M059J (cell line): ENCODE measurements at places on chromosomes 7 and 10.

GRCh38 chr7:155343661-155344121, 46.0 kb downstream of the INSIG1 start:
- DNase-seq, result no peak

GRCh38 chr7:1440620-1441019, 18.6 kb downstream of the MICALL2 start:
- DNase-seq, result no peak

- peak; percentile 94 for DNase-seq
Observed at GRCh38 chr10:43863859-43864591, 215.3 kb upstream of the ZNF32 start.

GRCh38 chr7:132218876-132219275, 357.4 kb downstream of the PLXNA4 start:
- DNase-seq, result no peak

DNA sequence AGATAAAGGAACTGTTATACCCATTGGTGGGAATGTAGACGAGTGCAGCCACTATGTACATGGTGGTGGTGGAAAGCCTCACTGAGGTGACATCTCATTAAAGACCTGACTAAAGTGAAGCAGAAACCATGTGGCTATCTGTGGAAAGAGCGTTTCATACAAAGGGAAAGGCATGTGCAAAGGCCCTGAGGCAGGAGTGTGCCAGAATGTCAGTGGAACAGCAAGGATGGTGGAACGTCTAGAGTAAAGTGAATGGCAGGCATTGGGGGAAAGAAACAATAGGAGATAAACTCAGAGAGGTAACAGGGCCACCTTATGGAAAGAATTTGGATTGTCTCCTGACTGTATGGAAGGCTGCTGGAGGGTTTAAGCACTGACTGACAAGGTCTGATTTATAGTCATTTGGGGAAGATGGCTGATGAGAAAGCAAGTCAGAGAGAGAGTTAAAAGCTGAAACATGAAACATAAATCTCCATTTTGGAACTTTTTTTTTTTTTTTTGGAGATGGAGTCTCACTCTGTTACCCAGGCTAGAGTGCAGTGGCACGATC, 245.7 kb downstream of the STK31 start:
- DNase-seq, result peak; percentile 46

DNA sequence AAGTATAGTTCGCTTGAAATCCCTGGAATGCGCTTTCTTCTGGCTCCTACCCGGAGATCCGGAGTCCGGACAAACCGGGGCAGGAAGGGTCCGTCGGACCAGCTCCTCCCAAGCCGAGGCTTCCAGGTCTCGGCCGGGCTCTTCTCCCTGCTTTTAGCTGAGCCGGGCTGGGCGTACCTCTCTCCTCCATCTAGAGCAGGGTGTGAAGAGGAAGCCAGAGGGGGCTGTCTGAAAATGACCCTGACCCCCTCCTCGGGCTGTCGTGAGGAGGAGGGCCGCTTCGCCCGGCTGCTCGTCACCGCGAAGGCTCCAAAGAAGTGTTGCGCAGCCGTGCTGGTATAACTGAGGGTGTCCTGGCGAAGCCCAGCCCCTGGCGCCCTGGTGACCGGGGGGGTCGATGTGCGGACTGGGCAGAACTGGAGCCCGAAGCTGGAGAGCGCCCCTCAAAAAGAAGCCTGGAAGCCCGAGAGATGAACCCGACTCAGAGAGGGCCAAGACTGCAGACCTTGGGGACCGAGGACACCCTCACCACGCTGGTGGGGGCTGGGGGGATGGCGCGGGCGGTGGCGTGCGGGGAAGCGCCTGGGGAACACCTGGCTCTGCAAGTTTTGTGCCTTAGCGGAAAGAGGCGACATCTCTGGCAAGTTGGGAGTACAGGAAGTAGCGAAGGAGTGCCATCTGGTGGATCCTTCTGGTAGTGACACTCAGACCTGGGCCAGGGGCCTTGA, 5.7 kb downstream of the KAZALD1 start:
- DNase-seq, result peak; percentile 84

DNA sequence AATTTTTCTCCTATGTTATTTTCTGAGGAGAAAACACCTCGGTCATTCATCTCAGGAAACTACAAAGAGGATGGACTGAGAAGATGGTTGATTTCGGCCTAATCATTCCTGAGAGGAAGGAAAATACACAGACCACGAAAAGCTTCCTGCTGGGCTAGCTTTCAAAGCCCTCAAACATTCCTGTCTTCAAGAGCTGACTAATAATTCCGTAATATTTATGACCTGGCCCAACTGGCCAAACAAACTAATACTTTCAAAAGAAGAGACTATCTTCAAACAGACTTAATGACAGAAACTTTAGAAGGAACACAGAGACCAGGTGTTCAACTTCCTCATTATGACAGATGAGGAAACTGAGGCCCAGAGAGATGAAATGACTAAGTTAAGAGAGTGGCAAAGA, 215.1 kb upstream of the FRMD4A start:
- peak; percentile 66 for DNase-seq

GRCh38 chr10:122244001-122244975, 26.8 kb upstream of the BTBD16 start:
- no peak for DNase-seq

GRCh38 chr7:12637819-12638592, 49.4 kb upstream of the ARL4A start:
- peak; percentile 43 for DNase-seq

DNA sequence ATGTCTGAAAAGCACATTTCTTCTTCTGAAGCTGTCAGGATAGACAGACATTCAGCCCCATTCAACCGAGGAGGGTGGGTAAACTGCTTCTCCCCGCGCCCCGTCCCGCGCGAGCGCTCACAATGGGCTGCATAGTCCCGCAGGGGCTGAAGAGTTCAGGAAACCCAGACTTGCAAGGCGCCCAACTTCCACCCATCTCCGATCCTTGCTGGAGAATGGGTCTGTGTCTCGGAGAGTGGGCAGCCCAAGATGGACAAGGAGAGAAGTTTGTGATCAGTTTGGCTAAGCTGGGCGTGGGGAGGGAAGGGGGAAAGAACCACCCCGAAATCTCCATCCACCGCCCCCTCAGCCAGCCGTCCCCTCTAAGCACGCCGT, 686 bp downstream of the AASS start:
- DNase-seq, result no peak

DNA sequence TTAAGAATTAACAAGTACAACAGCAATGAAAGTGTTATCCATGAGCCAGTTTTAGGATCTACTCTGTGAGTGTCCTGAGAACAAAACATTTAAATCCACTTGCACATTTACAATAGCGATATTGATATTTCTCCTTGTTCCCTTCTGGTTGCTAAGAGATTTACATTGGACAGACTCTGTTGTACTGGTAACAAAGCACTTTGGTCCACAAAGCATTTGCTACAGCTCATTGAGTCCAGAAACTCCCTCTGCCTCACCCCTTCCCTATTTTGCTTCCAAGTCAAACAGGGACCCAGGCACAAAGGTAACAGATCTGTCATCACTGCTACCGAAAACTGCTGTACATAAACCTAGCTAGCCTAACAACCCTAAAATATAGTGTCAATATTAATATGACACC, 2.1 kb downstream of the ANK3 start:
- DNase-seq, result no peak

DNA sequence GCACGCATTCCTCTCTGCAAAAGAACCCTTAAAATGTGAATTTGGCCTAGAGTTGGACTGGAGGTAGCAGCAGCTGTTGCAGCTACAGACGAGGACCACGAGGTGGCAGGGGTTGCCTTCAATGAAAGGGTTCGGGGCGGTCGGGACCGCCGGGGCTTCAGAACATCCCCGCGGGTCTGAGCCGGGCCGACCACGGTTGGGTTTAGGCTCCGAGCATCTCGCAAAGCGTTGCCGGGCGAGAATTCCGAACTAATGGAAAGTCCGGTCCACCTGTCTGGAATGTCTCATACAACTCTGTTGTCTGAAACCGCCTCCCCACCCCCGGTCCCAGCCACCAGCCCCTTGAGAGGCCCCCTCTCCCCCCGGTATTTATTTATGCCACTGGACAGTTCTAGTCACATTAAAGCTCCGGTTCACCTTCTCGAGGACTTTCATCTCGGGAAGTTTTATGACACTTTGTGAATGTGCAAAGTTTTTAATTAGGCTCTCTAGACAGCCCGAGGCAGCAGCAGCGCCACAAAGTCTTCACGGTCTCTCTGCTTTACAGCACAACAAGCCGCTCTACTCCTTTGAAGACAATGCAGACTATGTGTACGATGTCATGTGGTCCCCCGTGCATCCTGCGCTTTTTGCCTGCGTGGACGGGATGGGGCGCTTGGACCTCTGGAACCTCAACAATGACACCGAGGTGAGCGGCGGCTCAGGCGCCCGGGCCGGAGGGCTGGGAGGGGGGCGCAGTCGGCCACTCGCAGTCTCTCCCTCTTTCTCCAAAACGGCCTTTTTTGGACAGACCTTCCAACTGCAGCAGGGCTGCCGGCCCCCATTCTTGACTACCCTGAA, 246.2 kb downstream of the SLC25A13 start:
- DNase-seq, result peak; percentile 66

DNA sequence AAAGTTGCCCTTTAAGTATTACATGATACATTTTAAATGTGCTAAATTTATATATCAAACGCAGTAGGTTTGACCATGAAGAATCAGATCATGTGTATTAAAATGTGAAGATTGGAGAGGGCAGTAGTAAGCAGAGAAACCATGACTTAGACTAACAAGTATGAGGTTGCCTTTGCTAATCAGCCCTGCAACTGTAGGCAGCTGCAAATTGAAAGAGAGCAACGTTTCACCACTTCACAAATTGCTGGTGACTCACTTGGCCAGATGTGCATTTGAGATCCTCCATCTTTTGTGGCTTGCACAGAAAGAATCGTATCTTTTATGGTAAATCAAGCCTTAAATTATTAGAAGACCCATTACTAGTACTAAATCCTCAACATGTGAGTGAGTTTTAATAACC, 10.1 kb upstream of the SEMA3A start:
- DNase-seq, result no peak
